ENCODE measurements at places on chromosomes 16 and 17.

- DNase-seq = no peak
Observed at GRCh38 chr17:49820773-49821172, 27.1 kb downstream of the TAC4 start.

DNA sequence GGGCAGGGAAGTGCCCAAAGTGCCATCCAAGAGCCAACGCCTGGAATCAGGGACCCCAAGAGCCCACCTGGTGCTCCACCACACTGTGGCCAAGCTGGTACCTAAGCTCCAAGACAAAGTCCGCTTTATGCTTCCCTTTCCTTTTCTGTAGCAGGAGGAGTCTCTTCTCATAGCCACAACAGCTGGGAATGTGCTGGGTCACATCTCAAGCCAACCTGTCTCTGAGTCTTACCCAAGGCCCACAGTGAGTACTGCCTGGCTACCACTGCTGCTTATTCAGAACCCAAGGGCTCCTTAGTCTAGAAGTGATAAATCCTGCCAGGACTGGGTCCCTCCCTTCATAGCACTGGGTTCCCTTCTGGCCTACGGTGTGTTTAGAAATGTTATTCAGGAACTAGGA lies 49.8 kb downstream of the ERCC4 start:
- DNase-seq = no peak

DNA sequence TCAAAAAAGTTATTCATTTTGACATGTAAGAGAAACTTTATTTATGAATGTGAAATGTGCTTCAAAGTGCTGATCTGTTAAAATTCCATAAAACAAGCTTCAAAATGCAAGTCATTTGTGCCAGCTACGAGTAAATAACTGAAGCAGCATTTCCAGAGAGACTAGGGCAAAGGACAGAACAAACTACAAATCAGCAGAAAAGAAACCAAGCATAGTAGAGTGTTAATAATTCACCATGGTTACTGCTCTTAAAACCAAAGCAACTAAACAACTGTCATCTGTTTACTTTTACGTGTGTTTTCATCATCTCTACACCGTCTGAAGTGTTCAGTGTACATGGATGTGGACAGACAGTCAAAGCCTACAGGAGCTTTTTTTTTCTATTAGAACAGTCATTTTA lies 1.6 kb upstream of the ASPA start:
- DNase-seq = no peak

- no peak for DNase-seq
Observed at GRCh38 chr17:68719431-68719830, 118.3 kb upstream of the FAM20A start.

DNA sequence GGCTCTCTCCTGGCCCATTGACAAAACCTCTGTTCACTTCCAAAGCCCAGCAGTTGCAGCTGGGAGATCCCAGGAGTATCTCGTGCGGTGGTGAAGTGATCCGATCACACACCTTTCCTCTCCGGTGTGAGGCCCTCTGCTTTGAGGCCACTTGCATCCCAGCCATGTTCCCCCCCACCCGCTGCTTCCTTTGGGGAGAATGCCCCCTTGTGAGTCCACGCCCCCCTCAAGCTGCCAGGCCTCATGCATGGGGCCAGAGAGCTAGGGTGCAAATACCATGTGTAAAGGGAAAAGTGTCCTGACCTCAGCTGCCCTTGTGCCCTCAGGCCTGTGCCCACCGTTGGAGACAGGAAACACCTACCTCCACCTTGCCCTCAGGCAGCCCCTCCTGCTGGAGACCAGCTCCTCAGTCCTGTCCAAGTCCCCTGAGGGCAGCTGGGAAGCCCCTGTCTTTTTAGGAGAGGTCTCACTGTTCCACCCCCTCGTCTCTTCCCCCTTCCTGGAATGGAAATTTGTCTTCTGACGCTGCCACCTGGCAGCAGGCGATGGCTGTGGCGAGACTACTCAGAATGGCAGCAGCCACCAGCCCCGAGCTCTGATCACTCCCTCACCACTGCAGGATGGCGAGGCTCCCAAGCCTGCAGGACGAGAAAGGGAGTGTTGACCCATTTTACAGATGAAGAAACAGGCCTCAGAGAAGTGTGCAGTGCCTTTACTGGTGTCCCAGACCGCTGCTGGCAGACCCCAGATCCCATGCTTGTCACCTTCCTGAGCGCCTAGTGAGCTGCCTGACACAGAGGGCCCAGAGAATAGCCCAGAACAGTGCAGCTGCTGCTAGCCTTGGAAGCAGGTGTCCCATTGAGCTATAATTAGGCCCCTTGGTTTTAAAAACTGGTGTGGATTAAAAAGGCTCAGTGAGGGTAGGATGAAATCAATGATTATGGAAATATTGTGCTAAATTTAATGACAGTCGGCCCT lies 120.6 kb upstream of the CACNG5 start:
- DNase-seq = no peak

GRCh38 chr16:12293017-12293618 lies 316.6 kb downstream of the SNX29 start:
- no peak for DNase-seq

GRCh38 chr17:67456103-67456502 lies 79.0 kb downstream of the PITPNC1 start:
- no peak for DNase-seq

DNA sequence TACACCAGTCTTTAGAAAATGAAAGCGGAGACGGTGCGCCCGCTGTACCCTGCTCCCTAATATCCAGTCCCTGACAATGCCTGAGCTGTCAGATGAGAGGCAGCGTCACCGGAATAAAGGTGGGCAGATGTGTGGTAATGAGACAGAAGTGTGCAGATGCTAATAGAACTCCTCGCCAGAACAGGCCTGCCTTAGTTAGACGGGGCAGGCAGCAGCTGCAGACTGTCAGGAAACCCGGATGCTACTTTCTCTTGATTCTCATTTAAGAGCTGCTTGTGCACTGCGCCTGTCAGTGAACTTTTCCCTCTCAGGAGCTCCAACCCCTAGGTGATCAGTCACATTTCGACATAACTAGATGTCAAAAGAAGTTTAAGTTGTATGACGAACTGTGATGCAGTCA lies 221.8 kb upstream of the IRX3 start:
- no peak for DNase-seq
